ENCODE measurements at places on chromosomes 2 and 18.

DNA sequence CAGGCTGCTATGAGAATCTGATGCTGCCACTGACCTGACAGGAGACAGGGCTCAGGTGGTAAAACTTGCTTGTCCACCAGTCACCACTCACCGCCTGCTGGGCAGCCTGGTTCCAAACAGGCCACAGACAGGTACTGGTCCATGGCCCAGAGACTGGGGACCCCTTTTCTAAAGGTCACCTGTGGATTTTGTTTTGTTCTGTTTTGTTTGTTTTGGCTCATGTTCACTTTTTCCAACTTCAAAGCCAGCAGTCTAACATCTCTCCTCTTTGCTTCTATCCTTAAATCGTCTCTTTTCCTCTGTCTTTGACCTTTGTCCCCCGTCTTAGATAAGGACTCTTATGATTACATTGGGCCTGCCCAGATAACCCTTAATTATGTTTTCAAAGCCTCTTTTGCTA, 3.3 kb upstream of the CERKL start:
- DNase-seq, result no peak

DNA sequence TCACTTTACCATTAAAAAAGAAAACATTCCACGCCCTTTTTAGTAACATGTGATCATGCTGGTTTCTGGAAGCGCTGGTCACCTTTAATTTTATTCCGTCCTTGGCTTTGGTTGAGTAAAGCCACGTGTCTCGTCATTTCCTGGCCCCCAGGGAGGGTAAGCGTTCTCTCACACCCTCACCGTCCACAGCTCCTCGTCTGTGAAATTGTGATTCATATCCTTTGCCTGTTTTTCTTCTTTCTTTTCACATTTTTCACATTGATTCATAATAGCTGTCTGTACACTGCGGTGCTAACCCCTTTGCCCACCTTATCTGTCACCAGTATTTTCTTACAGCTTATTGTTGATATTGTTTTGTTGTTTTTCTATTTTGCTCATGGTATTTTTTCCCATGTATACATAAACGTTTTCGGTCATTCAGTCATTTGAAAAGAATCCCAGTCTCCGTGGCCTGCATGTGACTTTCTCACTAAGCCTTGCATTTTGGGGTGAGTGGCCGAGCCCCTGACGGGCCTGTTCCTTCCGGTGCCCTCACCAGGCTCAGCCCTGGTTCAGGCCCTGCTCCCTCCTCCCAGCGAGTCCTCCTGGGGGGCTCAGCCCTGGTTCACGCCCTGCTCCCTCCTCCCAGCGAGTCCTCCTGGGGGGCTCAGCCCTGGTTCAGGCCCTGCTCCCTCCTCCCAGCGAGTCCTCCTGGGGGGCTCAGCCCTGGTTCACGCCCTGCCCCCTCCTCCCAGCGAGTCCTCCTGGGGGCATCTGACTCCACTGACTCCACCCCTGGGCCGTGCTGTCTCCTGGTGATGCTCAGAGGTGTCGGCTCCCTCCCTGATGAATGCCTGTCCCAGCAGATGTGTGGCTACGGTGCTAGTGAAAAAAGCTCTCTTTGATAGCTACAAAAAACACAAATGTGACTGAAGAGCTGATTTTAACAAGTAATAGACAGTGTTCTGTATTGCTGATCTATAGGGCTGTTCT, 249.7 kb upstream of the PXDN start:
- DNase-seq, result no peak

DNA sequence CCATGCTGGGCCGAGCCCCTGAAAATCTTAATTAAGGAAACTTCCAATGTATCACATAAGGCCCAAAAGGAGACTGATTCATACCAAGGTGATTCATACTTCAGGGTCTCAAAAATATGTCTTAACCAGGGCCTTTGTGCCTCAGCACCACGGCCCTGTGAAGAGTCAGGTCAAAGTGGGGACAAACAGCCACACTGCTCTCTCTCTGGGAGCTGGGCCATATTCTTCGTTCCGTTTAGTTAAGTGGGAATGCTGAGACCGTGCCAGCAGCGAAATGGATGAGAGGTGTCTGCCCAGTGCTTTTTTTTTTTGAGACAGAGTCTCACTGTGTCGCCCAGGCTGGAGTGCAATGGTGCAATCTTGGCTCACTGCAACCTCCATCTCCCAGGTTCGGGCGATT, 9.3 kb upstream of the PTMA start:
- DNase-seq, result no peak

- DNase-seq, result no peak
Observed at GRCh38 chr2:74816540-74817303, 17.2 kb upstream of the HK2 start.

DNA sequence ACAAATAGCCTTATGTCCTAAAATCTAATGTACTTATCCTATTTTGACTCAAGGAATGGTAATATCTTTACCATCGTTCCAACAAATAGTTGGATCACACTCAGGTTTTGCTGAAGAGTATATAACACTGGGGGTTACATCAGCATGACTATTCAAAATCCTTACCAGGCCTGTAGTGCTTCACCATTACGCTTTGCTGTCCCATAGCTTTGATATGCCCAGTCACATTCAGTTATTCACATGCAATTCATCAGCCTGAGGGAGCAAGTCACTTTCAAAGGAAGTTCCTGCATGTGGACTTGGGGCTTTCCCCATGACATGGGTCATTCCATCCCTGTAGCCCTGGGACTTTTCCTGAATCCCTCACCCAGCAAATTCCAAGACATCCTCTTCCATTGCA, 39.6 kb downstream of the FTCDNL1 start:
- DNase-seq, result no peak

- DNase-seq, result no peak
Observed at GRCh38 chr18:55694291-55694690, 106.3 kb upstream of the TCF4 start.

DNA sequence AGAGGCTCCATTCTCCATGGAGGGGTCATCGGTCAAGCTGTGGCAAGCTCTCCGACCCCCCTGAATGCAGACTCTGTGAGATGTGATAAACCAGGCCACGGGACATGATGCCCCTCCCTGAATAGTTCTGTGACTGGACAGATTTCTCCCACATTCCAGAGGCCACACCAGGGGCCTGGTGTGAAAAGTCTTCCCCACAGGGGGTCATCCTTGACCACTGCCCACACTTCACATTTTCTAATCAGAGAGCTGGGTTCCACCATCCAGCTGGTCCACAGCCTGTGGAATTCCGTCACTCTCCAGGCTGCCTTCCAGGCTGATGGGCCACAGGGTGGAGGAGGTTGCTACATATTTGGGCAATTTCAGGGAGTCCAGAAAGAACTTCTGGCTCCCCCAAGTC, 51.3 kb upstream of the CYRIA start:
- DNase-seq, result no peak

- no peak for DNase-seq
Observed at GRCh38 chr18:57294547-57294946, 57.8 kb upstream of the ST8SIA3 start.

- DNase-seq, result no peak
Observed at GRCh38 chr2:66236816-66237802, 197.8 kb upstream of the MEIS1 start.

DNA sequence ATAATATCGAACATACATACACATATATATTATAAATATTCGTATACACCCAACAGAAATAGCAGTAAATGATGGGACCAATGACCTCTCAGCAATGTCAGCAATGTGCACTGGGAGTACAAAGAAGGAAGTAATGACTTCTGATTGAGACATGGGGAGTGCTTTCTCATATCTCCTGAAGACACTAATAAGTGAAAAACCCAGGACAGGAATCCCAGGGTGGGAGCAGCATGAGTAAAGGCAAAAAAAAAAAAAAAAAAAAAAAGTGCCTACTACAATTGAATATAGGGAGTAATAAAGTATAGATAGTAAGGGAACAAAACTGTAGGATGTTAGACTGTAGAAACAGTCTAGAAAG, 491.3 kb downstream of the IRS1 start:
- DNase-seq, result no peak

GRCh38 chr2:128293870-128294455, 24.7 kb downstream of the HS6ST1 start:
- DNase-seq, result no peak

- DNase-seq, result no peak
Observed at GRCh38 chr2:71905205-71905604, 242.5 kb downstream of the CYP26B1 start.

GRCh38 chr2:238925816-238926521, 78.1 kb downstream of the TWIST2 start:
- no peak for DNase-seq

DNA sequence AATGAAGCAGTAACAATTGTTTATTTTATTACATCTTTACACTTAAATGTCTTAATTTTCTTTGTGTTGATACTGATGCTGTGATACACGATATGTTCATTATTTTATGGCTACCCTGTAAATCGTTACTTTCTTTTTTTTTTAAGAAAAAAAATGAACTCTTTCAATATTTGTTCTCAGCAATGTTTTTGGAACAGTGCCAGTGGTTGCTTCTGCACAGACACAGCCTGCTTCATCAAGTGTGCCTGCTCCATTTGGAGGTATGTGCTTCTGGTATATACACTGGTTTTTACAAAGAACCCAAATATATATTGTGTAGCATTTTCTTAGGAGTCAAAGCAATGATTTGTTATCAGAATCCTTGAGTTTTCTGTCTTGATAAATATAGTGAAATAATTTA, 62.2 kb upstream of the SCYGR2 start:
- DNase-seq, result no peak

DNA sequence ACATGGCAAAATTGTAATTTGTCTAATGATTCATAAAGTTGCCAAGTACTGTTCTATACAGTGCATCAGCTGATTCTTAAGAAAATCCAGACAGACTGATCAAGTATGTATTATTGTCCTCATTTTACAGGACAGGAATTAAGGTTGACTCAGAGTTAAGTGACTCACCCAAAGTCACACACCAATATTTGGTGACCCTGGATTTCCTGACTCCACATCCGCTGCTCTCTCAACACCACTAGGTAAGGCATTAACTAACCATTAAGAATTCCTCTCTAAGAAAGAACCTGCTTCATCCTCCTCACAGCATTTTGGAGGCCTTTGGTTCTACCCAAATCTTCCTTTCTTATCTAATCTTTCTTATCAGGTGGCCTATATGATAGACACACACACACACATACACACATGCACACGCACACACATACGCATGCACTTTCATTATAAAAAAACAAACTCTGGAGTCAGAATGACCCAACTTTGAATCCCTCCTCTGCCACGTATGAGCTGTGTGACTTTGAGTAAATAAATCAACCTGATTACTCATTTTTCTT, 150.8 kb downstream of the ANKRD44 start:
- DNase-seq, result no peak

- DNase-seq, result peak; percentile 56
Observed at GRCh38 chr2:62705859-62706720, 577 bp downstream of the EHBP1 start.

DNA sequence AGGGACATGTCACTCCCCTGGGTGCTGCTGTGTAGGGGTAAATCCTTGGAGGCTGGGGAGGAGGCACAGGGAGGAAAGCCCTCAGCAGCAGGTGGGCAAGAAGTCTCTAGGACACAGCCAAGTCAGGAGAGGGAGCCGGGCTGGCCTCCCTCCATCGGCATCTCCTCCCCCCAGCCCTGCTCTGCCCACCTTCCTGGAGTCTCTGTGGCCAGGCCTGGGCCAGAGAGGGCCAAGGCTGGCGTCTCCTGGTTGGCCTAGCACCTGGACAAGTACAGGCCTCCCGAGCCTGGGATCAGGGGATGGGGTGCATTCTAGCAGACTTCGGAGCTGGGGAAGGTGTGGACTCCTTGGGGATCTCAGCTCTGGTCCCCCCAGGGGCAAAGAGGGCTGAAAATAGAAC, 1.8 kb downstream of the SPEG start:
- no peak for DNase-seq

DNA sequence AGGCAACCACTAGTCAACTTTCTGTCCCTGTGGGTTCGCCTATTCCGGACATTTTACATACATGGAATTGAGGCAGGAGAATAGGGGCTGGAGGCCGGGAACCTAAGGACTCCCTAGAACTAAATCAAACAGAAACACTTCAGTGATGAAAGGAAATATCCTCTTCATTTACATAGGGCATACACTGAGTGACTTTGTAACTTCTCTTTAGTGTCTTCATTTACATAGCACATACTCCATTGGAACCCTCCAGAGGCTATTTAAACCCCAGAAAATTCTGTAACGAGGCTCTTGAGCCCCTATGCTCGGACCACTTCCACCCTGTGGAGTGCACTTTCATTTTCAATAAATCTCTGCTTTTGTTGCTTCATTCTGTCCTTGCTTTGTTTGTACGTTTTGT, 56.5 kb downstream of the CCDC195 start:
- DNase-seq, result no peak

DNA sequence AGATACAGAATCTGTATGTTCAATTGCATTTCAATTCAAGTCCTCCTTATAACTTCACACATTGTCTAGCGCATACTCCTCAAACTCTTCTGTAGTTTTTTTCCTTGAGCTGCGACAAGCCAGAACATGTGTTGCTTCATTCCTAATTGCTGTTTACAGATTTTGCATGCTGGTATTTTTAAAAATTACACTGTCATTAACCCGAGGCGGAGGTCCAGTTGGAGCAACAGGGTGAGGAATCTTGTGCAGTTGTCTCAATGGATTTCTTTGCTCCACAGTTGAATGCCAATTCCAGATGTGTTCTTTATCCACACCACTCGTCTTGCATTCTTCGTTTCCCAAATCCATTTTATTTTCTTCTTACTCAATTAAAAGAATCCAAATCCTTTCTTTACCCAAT, 16.4 kb upstream of the SERPINB13 start:
- DNase-seq, result no peak

- DNase-seq, result no peak
Observed at GRCh38 chr2:128834880-128835252, 516.2 kb upstream of the HS6ST1 start.

- no peak for DNase-seq
Observed at GRCh38 chr2:69201259-69201658, 185.8 kb downstream of the GFPT1 start.

DNA sequence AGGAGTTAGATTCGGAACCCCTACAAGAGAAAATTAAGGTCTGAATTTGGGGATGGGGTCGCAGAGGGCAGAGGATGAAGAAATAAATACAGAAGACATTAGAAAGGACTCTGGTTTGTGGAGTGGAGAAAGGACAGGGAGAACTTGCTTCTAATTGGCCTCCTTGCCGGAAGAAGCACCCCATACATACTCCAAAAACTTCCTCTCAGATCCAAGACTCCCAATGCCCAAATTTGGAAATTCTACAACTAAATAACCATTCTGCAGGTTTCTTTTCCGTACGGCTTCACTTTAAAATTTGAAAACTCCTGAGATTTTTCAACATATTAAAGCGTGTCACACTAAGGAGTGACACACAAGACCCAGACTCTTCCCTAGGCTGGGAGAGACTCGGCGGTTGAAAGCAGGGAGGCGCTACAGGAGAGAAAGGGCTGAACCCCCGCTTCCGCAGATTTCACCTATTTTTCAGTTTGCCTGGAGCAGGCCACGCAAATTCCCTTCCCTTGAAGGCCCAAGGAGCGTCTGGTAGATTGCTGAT, 478 bp downstream of the CLHC1 start:
- DNase-seq, result no peak

Measured in activated CD4-positive, alpha-beta T cell treated with anti-CD3 and anti-CD28 coated beads, Interleukin-2, amount 50 U/mL, for 48 hours (primary cell).